Fibroblast of skin of right quadriceps (primary cell): ENCODE measurements at places on chromosomes 13 and 19.

DNA sequence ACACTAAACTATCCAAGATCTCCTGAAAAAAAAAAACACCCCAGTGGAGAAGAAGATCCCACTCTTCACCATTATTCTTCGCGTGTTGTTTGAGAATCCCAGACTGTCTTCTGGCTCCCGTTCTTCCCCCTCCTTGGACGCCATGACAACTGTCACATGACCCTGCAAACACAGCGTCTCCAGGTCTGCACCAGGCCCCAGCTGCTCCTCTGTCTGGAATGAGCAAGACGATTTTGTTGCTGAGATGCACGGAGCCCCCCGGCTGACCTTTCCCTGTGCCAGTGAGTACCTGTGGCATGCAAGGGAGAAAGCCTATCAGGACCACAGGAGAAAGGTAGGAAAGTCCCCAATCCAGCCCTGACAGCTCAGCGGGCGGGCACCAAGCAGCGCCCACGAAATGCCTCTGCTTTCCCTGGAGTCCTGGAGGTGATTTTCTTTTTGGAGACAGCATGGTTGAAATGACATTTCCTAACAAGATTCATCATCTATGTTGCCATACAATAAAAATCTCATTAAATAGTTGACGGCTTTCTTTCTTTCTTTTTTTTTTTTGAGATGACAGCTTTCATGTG lies at the start of gene CFAP97D2:
Gene CFAP97D2 (plus strand): TSS at position 171 of the 572 bp plus-strand sequence. CDS start 74 bp downstream, at position 245.
- DNase-seq, result no peak

- no peak for DNase-seq
These were observed 327.9 kb downstream of the GPC6 start for GRCh38 chr13:93554514-93554913.

- no peak for DNase-seq
These were observed 2.2 kb downstream of the CNMD start for GRCh38 chr13:52737451-52737850.

DNA sequence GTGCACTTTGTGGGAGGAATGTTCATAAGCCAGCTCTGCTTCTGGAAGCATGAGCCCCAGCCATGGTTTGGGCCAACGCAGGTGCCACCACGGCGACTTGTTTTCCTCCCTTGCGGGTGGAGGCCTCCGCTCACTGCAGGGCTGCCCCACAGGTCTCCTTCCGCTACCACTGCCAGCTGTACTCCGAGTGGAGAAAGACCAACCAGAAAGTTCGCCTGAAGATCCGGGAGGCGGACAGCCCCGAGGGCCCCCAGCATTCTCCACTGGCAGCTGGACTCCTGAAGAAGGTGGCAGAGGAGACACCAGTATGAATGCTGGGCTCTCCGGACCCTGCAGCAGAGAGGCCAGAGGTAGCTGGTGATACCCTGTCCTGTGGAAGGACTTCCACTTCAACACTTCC lies 6.5 kb upstream of the HNRNPM start:
- no peak for DNase-seq

GRCh38 chr19:31348481-31349159 lies 616 bp downstream of the TSHZ3 start:
- DNase-seq, result no peak

DNA sequence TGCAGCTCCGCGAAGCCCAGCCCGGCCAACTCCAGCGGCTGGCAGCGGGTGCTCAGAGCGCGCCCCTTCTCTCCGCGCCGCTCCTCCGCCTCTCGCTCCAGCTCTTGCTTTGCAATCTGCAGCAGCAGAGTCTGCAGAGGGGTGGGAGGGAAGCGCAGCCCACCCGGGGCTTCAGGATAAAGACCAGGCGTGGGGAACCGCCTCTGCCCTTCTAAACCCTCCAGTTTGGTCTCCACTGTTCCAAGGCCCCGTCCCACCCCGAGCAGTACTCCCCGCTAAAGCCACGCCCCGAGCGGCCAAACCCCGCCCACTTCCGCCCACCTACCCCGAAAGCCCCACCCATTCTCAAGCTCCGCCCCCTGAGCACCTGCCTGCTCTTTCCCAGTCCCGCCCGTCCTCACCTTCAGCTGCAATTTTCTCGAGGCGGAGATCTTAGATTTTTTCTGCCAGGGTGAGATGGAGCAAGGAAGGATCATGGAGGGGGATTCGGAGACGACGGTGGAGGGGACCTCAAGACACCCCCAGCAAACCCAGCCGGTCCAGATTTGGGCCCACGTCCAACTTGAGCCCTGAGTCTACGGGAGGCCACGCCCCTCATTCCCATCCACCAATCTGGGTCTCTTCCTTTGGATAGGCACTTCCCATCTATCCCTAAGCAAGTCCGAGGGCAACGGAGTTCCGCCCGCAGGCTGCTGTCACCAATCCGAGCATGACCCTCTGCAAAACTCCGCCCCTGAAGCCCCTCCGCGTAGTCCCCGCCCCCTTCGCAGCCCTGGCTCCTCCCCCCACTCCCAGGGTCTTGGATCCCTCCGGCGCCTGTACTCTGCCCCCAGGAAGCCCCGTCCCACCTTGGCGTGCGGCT lies 1.1 kb downstream of the TNNI3 start:
- DNase-seq, result peak; percentile 24

GRCh38 chr19:10010247-10010691 lies at the start of gene COL5A3:
COL5A3 (minus strand) TSS chr19:10010504; CDS start chr19:10010385, 119 bp downstream.
- DNase-seq, result peak; percentile 51
